ENCODE measurements at places on chromosomes 4 and X.

DNA sequence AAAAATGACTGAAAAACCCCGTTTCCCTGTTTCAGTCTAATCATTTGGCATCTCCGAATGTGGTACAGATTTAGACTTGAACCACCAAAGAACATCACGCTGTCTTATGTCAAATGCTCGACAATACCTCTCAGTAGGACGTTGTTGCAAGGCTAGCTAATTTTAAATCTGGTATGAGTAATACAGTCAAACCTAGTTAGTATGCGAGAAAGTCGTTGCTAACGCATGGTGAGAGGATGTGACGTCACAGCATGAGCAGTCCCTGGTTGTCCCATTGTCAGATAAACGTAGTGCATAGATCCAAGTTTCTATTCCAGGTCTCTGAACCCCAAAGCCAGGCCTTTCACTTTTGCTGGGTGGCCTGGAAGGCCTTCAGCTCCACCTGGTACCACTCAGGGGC lies 44.7 kb downstream of the SETD7 start:
- no peak for DNase-seq

- no peak for DNase-seq
These were observed 277.7 kb downstream of the NR3C2 start for GRCh38 chr4:148164557-148164956.

DNA sequence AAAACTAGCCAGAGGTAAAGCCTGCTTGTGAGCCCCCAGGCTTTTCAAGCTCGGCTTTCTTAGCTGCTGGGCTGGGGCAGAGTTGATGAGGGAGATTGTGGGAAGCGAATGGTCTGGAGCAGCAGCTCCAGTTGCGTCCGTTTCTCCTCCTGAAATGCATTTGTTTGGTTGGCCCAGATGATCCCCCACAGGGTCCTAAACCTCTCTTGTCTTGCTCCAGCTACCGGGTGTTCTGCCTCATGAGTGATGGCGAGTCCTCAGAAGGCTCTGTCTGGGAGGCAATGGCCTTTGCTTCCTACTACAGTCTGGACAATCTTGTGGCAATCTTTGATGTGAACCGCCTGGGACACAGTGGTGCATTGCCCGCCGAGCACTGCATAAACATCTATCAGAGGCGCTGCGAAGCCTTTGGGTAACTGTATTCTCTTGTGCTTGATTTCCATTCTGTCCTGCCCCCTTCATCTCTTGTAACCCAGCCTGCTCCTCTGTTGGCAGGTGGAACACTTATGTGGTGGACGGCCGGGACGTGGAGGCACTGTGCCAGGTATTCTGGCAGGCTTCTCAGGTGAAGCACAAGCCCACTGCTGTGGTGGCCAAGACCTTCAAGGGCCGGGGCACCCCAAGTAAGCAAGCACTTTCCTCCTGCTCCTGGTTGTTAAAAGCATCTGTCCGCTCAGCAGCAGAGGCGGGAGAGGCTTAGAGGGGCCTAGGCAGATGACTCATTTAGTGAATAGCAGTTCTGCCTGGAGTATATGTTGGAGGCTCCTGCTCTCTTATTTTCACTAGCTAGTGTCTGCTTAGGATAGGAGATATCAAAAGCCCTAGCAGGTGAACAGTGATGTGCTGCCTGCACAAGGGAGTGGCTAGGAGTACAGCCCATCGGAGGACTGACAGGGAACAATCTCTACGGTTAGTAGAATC lies 15.3 kb downstream of the TKTL1 start:
- DNase-seq: no peak

GRCh38 chr4:148152868-148153625 lies 289.2 kb downstream of the NR3C2 start:
- no peak for DNase-seq

DNA sequence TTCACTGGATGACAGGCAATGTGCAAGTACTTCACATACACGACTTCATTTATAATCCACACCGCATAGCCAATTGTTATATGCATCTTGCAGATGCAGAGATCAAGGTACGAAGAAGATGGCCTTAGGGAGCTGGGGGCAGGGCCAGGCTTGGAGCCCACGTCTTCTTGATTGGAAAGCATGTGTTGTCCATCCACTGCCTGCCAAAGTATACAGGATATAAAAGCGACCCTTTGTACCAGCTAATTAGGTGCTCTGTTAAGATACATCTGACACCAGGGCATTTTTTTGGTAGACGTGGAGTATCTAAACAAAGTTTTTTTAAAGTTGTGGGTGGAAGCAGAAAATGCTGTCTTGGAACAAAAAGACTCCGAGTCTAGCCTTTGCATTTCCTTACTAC lies 1.4 kb downstream of the C4orf36 start:
- DNase-seq: no peak

DNA sequence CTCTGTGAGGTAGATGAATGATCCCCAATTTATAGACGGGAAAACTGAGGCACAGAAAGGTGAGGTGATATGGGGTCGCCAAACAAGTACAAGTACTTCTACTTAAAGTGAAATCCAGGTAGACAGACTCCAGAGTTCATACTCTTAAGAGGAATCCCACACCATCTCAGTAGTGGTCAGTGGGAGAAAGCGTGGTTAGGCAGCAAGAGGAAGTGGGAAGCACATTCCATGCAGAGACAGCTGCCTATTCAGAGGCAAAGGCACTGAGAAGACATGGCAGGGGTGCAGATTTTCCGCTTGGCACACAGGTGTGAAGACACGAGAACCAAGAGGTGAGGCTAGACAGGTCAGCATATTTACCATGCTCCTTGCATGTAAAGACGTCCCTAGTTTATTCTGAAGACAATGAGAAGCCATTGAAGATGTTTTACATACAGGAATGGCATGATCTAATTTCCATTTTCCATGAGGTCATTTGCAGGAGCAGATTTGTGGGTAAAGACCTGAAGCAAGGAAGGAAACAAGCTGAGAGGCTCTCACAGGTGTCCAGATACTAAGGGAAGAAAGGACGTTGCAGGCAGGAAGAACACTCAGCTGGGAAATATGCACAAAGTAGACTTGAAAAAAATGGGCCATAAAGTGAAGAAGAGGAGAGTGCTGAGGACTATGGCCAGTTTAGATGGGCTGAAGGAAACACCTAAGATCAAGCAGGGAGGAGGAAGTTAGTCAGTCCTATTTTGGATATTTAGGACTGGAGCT lies 17.3 kb upstream of the CLNK start:
- DNase-seq: no peak

DNA sequence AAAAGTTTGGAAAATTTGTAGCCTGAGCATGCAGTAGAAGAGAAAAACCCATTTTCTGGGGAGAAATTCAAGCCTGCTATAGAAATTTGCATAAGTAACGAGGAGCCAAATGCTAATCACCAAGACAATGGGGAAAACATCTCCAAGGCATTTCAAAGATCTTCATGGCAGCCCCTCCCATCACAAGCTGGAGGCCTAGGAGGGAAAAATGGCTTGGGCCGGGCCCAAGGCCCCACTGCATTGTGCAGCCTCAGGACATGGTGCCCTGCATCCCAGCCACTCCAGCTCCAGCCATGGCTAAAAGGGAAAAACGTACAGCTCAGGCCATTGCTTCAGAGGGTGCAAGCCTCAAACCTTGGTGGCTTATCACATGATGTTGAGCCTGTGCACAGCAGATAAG lies 87.7 kb downstream of the SHROOM4 start:
- DNase-seq: no peak

- no peak for DNase-seq
These were observed 69.9 kb downstream of the PALLD start for GRCh38 chr4:168566726-168567125.

DNA sequence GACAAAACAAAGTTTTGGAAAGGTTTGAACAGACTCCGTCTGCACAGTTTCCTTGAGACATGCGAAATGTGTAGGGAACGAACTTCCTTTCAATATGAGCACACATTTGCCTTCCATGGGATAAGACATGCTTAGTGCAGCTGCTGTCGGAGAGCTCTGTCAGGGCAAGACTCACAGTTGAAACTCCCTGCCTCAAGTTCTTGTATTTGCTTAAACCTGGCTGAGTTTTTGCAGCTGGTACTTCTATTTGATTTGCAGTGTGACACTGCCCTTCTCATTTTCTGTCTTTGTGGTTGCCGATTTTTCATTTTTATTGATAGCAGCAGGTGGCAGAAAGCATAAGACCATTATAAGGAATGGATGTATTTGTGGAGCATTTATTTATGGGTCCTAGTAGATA lies 18.2 kb upstream of the RHOH start:
- no peak for DNase-seq

DNA sequence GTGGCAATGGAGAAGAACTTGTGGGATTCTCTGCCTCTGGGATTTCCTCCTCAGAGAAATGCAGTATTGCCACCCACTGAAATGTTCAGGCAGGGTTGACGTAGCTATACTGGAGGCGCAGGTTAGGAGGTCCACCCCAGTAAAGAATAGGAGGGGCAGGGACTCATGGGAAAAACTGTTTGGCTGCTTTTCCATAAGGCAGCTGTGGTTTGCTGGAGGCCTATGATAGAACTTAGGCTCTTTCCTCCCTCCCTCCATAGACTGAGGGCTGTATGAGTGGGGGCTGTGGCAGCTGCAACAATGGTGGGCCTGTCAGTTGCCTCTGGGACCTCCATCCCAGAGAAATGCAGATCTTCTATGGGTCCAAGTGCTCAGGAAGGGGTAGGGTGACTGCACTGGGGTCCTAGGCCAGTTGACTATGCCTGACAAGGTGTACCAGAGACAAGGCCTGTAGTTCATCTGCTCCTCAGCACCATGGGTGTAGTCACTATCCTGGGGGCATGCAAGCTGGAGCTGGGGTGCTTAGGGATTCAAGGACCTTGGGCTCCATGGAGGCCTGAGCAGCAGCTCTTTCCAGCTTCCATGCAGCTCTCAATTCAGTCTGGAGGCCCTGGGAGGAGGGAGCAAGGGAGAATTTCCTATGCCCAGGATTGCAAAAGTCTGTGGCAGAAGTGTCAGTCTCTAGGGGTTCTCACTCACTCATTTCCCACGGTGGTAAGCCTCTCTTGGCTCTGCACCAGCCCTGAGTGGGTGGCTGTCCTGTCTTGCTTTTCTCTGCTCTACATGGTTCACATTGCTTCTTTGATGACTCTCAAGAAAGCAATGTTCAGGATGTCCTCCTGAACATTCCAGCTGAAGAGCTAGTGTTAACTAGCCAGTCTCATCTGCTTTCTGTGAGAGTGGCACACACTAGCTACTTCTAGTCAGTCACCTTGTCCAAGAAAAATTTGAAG lies 353.0 kb downstream of the IDS start:
- peak; percentile 16 for DNase-seq

DNA sequence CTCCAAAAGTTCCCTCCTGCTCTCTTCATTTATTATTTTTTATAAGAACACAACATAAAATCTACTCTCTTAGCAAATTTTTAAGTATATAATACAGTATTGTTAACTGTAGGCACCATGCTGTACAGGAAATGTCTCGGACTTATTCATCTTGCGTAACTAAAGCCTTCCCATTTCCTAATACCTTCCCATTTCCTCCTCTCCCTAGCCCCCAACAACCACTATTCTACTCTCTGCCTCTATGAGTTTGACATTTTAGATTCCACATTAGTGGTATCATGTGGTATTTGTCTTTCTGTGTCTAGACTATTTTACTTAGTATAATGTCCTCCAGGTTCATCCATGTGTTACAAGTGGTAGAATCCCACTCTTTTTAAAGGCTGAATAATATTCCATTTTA lies 15.8 kb upstream of the SYTL4 start:
- DNase-seq: no peak

GRCh38 chr4:183499801-183500200 lies 5.1 kb upstream of the ING2 start:
- DNase-seq: no peak

GRCh38 chrX:21870494-21870893 lies 14.7 kb downstream of the YY2 start:
- DNase-seq: no peak

DNA sequence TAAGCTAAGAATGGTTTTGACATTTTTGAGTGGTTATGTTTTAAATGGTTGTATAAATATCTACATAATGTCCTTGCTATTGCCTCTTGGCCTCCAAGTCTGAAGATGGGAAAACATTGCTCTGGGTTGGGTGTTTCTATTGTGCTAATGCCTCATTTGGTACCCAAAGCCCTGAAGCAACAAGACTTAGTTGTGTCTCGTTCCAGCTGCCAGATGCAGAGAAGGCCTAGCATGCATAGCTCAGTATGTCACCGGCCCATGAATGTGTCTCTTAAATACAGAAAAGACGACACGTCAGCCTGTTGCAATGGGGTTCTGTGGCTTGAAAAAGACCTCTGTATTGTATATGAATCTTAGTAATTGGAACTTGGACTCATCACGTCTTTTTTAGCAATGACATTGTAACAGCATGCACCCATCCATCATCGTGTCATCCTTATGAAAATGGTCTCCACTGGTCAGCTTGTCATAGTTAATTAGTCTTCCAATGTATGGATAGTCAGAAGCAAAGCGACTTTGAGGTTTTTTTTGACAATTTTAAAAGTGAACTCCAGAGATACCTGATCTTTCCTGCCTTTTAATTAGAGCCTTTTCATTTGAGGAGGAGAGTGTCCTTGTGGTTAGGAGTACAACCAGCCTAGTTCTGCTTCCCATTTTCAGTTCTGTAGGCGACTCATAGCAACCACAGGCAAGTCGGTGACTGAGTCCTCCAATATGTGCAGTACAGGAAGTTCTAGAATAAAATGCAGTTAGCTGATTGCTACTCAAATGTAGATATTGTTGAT lies 126.4 kb upstream of the GATB start:
- DNase-seq: no peak

DNA sequence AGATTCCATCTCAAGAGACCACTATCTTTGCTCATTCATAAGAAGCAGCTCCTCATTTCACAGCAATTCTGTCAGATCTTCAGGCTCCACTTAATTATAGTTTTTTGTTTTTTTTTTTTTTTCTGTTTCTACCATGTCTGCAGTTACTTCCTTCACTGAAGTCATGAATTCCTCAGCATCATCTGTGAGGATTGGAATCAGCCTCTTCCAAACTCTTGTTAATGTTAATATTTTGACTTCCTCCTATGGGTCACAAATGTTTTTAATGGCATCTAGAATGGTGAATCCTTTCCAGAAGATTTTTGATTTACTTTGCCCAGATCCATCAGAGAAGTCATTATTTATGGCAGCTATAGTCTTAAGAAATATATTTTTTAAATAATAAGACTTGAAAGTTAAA lies 53.1 kb downstream of the BMP2K start:
- DNase-seq: no peak

DNA sequence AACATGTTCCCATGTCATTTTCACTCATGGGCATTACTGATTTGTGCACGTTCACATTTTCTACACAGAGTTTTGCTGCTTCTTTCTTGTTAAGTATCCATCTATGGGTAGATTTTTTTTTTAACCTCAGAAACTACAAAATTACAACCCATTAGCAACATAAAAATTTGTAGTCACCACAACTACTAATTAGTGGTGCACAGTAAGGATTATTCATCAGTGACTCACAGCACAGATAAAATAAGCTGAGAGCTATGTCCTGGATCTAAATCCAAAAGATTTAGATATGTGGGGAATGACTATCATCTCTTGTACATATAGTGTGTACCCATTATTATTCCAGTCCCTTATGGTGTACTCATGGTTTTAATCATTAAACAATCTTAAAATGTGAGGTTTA lies 19.7 kb upstream of the AMELX start:
- no peak for DNase-seq

DNA sequence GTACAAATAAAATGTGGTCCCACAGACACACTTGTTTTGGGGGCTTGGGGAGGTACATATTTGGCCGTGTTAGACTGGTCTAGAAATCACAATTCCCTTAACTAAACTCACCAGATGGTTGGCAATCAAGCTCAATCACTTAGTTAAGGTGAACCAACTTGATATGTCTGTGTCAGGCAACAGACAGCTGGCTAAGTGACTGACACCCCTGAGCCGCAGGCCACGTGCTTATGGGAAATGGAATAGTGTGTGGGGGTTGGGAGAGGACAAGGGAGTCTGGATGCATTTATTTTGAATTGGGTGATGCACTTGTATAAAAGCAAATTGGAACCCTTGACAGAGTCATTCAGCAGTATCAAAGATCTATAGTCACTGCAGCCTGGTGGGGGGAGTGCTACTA lies 209.0 kb downstream of the HS6ST2 start:
- DNase-seq: no peak
